NCI-H2107 (cell line): ENCODE measurements at places on chromosomes 16 and 17.

GRCh38 chr16:27058299-27058698 lies 8.4 kb upstream of the C16orf82 start:
- no peak for DNase-seq

- DNase-seq: no peak
These were observed 252.7 kb downstream of the PMP22 start for GRCh38 chr17:15012351-15012980.

- DNase-seq: no peak
These were observed 722 bp upstream of the TIMP2 start for GRCh38 chr17:78925662-78926555.

DNA sequence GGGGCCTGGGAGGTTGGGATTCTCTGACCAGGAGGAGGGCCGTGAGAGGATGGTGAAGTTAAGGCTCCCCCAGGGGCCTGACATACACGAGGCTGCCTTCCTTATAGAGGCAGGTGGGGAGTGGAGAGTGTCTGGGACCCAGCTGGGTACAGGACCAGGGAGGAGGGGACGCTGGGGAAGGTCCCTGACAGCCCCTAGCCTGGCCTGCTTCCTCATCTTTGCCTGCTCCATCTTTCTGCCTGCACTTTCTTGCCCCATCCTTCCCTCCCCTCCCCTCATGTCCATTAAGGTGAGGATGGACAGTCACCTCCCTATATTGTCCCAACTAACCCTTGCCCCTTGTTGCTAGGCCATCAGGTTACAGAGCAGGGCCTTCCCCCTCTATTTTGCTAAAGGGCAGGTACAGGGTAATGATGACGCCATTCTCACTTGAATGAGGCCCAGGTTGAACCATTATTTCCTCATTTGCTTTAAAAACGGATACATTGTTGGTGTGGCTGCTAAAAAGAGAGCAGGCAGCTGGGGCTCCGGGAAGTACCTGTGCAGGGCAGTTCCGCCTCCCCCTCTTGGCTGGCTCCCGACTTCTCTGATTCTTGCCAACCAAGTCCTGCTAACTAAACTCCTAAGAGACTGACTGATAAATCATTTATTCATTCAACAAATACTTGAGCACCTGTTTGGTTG lies 1.3 kb downstream of the C17orf99 start:
- DNase-seq: no peak
